ENCODE measurements at places on chromosomes 1 and 21.

DNA sequence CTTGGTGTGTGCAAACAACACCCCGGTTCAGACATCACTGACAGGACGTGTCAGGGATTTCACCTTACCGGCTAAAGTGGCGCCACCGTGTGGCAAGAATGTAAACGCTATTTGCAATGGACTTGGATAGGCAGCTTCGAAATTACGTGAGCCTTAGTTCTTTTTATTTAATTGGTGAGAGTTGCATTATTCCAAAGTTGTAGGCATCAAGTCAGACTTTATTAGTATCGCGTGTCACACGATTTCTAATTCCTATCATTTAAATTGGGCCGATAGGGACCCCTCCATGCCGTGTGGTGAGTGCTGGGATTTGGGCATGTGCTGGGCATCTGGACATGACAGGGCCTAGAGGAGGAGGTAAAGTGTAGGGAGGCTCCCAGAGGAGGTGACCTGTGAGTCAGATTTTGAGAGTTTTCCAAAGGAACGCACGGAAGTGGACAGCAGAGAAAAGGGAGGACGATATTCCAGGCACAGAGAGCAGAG lies 14.5 kb upstream of the CPT2 start:
- peak; percentile 74 for DNase-seq

- DNase-seq = no peak
These were observed 17.4 kb downstream of the DYNLT5 start for GRCh38 chr1:66769512-66770229.

- no peak for DNase-seq
These were observed 65.6 kb downstream of the RGSL1 start for GRCh38 chr1:182515556-182515955.

DNA sequence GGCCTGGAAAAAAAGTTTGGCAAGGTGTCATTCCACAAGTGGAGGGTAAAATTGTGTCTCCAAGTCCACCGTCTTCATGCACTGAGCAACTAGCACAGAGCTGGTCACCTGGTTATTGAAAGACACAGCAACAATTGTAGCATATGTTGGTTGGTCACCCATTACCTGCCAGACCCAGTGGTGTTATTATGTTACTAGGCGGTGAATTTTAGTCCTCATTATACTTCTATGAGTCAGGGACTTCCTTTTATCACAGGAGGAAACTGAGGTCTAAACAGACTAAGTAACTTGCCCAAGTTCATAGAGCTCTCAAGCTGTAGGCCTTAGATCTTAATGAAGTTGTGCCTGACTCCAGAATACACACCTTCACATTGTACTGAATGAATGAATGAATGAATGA lies 94.9 kb upstream of the VANGL1 start:
- no peak for DNase-seq

GRCh38 chr1:168328731-168329364 lies 48.2 kb downstream of the TBX19 start:
- DNase-seq = no peak

GRCh38 chr21:34988139-34988538 lies 61.0 kb downstream of the RUNX1 start:
- no peak for DNase-seq

DNA sequence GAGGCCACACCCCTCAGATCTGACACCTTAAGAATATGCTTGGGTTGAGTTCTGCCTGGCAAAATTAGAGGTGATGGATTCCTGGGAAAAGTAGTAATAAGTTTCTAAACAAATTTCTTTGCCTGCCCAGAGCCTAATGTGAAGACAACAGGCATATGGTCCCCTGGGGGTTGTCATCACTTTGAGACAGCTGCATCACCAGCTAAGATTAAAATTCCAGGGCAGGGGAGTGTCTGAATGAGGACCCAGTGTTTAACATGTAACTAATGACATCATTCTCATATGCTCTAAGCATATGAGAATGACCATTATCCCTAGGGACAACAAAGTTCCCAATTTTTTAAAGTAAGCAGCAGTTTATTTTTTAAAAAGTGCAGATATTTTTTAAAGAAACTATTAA lies 432.2 kb downstream of the PCP4 start:
- no peak for DNase-seq

- no peak for DNase-seq
These were observed 24.1 kb downstream of the EPHA2 start for GRCh38 chr1:16131636-16132324.

- no peak for DNase-seq
These were observed 40.4 kb downstream of the ATP6V1G3 start for GRCh38 chr1:198500096-198500495.

GRCh38 chr1:6471086-6471969 lies 5.4 kb upstream of the TNFRSF25 start:
- no peak for DNase-seq

GRCh38 chr1:13823126-13823880 lies 123.3 kb downstream of the PRDM2 start:
- DNase-seq = no peak

DNA sequence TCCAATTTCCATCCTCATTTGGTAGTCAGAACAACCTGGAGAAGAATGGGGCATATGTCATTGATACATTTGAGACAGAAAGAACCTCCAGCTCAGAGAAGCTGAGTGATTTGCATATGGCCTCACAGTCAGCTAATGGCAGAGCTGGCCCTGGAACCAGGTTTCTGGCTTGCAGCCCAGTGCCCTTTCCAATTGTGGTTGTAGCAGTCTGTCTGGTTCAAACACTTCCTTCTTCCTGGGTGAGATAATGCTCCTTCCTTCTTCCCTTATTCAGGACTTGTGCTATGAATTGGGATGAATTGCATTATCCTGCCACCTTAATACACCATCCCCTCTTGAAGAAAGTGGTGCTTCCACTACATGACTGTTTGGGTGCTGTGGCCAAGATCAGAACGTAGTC lies 24.2 kb downstream of the SLC5A9 start:
- DNase-seq = no peak

GRCh38 chr1:92817986-92818764 lies 13.7 kb upstream of the RPL5 start:
- DNase-seq = no peak

GRCh38 chr1:204112876-204113730 lies 38.7 kb downstream of the ETNK2 start:
- DNase-seq = no peak

GRCh38 chr1:31348449-31348848 lies 24.4 kb downstream of the FABP3 start:
- no peak for DNase-seq

GRCh38 chr1:108848806-108849205 lies 8.1 kb downstream of the AKNAD1 start:
- DNase-seq = no peak

GRCh38 chr21:43337901-43338655 lies 88.9 kb downstream of the SIK1 start:
- no peak for DNase-seq

DNA sequence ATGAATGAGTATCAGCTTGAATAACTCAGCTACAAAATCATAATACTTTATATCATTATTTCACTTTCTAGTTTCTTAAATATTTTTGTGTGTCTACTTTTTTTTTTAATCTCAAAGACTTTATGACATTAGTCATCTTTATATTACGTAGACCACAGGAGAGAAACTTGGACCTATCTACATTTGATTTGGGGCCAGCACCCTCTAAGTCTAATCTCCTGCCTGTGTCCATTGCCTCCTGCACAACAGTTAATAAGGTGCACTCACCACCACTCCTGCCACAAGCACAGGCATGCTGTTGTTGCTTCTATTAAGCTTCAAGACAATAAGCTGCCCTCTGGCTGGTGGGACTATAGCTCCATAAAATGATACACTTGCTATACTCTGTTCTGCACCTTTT lies 70.4 kb downstream of the DIRAS3 start:
- no peak for DNase-seq

- DNase-seq = no peak
These were observed 27.2 kb upstream of the LRRC8C start for GRCh38 chr1:89605692-89606091.

DNA sequence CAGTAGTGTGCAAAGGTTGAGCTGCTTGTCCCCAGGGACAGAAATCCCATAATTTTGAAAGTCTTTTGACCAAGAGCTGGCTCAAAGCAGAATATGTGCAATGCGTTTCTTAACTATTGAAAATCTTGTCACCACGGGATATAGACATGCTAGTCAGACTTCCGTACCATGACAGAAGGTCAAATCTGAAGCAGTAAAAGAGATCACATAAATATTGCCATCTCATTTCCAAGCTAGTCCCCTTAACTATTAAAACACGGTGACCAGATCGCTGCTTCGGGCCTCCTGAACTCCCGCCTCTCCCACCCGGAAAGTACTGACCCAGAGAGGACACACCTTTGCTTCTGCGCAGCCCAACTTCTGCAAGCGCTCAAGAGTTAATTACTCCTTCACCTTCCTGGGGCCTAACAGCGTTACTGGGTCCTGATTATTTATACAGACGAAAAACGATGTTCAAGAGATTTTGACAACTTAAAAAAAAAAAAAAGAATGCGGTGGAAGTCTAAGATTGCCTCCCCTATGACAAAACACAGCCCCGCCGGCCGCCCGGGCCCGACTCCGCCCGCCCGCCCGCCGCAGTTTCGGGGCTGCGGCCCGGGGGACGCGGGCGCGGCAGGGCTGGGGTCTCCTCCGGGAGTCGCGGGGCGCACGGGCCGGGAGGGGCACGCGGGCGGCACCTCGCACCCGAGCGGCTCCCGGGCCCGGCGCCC lies 692 bp downstream of the SORT1 start:
- no peak for DNase-seq

DNA sequence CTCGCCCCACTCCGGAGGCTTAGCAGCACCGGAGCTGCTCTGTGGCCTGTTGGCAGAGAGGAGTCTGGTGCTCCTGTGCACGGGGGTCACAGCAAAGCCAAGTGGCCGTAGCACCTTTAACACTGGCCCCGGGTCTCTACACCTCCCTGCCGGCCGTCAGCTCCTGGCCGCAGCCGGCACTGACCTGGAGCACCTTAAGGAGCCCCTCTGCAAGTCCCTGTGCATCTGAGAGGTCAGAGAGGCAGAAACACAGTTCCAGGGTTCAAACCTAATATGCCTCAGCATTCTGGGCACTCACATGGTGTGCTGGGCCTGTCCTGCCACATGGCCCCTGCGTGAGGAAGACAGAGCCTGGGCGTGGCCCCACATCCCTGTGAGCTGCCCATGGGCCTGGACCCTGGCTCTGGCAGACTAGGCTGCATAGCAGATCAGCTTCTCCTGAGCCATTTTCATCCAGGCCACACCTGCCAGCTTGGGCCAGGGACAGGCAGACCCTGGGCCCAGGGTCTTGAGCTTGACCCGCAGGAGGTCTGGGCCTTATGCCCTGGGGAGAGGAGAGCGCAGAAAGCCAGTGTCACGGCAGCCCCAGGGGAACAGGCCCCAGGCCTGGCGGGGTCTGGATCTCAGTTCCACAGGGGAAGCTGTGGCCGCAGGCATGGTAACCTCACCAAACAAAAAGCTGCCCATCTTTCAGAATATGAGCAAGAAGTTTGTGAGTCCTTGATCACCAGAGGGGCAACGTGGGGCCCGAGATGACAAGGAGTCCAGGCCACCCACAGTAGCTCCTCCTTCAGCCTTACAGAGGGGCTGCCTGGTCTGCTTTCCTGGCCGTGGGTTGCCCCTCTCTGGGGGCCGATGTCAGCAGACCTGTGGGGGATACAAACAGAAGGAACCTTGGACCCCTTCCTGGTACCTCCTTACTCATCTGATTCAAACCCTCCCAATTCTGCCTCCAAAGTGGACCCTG lies 146.0 kb upstream of the COL6A1 start:
- DNase-seq = no peak

DNA sequence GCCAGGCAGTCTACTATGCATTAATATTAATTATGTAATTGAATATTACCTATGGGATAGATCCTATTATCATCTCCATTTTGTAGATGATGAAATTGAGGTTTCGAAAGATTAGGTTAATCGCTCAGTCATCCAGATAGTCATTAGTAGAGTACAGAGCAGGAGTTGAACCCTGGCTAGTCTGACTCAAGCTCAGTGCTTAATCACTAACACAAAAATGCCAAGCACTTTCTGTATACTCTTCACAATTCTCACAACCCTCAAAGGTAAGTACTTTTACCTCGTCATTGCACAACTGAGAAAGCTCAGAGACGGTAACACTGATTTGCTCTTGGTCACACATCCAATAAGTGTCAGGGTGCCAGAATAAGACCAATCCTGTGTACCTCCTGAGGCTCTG lies 280.2 kb upstream of the PLXNA2 start:
- DNase-seq = no peak

DNA sequence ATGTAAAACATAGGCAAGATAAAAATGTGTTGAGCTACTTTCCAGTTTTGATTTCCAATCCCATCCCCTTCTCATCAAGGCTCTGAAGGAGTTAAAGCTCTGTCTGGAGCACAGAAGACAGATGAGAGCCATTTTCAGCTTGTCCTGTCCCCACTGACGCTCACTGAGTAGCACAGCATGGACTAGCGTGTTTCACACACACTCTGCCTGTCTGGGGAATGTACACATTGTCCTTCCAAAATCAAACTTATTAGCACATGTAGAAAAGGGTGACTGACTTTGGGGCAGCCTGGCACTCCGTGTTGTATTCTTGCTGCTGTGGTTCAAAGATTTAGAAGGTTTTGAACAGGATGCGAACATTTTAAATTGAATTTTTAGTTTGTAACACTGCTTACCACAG lies 139.2 kb downstream of the NEK7 start:
- no peak for DNase-seq

- no peak for DNase-seq
These were observed 90.2 kb upstream of the NGF start for GRCh38 chr1:115428256-115428655.

DNA sequence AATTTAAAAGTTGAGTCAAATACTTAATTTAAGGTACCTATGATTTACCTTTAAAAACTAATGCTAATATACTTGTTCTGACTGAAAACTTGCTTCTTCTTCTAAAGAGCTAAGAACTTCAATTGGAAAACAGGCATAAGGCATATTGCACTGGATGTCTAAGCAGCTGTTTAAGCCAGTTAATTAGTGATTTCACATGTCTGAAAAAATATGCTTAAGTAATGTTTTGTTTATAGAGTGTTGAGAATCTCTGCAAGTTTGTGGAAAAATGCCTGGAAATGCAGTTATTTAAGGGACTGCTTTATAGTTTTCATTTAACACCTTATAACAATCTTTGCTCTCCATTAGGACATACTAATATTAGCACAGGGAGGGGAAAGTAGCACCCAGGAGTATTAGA lies 28.2 kb downstream of the UBE2U start:
- no peak for DNase-seq

All from CD8-positive, alpha-beta T cell (primary cell).